ENCODE measurements at places on chromosomes 2 and 18.

DNA sequence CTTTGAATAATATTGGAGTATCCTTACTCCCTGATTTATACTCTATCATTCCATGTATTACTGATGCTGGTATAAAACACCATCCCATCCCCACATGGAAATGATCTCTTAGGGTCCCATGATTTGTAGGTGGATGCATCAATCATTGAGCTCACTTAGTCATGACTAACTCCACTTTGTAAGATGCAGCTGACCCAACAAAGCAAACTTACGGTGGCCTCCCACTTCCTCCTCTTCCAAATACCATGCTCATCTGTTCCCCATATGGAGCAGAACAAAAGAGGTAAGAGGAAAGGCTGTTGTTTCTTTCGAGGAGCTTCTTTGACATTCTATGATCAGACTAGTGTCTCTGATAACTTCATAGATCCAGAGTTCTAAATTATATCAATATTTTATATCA, 640.2 kb upstream of the SLC39A10 start:
- DNase-seq, result no peak

GRCh38 chr18:27685807-27686412, 491.0 kb downstream of the CDH2 start:
- no peak for DNase-seq

DNA sequence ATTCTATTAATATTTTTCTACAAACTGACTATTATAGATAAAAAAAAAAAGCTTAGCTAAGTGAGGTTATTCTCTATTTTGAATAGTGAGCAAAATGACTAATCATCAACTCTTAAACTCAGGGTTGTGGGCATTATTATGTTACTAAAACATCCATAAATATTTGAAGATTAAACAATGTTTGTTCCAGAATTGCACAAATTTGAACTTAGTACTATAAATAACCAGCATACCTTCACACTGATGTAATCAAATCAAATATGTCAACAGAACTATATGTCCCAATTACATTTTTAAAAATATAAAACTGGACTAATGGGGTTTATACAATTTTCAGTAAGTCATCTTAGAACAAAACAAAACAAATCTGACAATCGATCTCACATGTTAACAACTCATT, 800.9 kb downstream of the LRP1B start:
- DNase-seq, result no peak

- DNase-seq, result no peak
Observed at GRCh38 chr2:59724746-59725145, 828.7 kb downstream of the BCL11A start.

DNA sequence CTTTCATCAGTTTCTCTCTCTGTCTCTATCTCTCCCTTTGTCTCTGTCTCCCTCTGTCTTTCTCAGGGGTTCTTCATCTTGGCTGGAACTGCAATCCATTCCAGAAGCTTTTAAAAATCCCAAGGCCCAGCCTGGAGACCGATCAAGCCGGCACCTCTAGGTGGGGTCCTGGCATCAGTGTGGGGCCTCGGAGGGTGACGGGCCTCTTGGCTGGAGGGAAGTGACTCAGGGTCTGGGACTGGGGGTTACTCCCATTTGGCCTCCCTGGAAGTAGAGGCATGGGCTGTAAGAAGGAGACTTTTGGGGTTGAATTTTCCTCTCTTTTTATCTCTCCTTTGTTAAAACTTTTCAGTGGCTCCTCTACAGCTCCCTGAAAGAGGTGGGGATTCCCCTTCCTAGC, 52.8 kb upstream of the OTOF start:
- peak; percentile 27 for DNase-seq

All from RWPE2 (cell line).